ENCODE measurements at places on chromosomes 4 and X. TPM values are rescaled to one million over a fixed set of nuclear protein-coding genes. Genes with fewer than 3 reads are reported as not detected.

ATP1B4 gene
- total RNA-seq = not detected

ZNF157 gene
- total RNA-seq = 0.06 TPM

LIAS gene
- 18.1 TPM for total RNA-seq

DDX53 gene
- 1.7 TPM for total RNA-seq

SYTL5 gene
- 0.29 TPM for total RNA-seq

PDCL2 gene
- total RNA-seq = not detected

MAGEA4 gene
- not detected for total RNA-seq

C4orf36 gene
- 0.40 TPM for total RNA-seq

NLGN4X gene
- not detected for total RNA-seq

NALF2 gene
- total RNA-seq = 0.51 TPM

HERC6 gene
- total RNA-seq = 3.4 TPM

SLC9B2 gene
- 5.0 TPM for total RNA-seq

MAGEA2 gene
- 7.7 TPM for total RNA-seq

CT45A5 gene
- total RNA-seq = 10.4 TPM

NUDT9 gene
- 20.3 TPM for total RNA-seq

ZNF182 gene
- 3.1 TPM for total RNA-seq

MGAT4D gene
- not detected for total RNA-seq

GABRB1 gene
- total RNA-seq = 3.3 TPM

PPID gene
- total RNA-seq = 50.3 TPM

KLHL4 gene
- 2.5 TPM for total RNA-seq

ARL9 gene
- 0.11 TPM for total RNA-seq

BGN gene
- 5.7 TPM for total RNA-seq

SLC38A5 gene
- total RNA-seq = 3.5 TPM

LINC00632 gene
- 0.17 TPM for total RNA-seq

CPZ gene
- 0.83 TPM for total RNA-seq

CDX4 gene
- total RNA-seq = not detected

USP17L13 gene
- total RNA-seq = not detected

TRIM2 gene
- 6.7 TPM for total RNA-seq

FAAH2 gene
- not detected for total RNA-seq

CCNB3 gene
- 0.40 TPM for total RNA-seq

SHROOM4 gene
- total RNA-seq = 0.92 TPM

GPM6B gene
- total RNA-seq = 0.68 TPM

ETNPPL gene
- total RNA-seq = 0.11 TPM

PNMA6A gene
- total RNA-seq = 1.6 TPM

ASMT gene
- total RNA-seq = not detected

DUX4 gene
- not detected for total RNA-seq

DKK2 gene
- total RNA-seq = 2.7 TPM

CDS1 gene
- total RNA-seq = 1.6 TPM

TMEM31 gene
- not detected for total RNA-seq

MRPS18C gene
- 35.0 TPM for total RNA-seq

RPS6KA6 gene
- total RNA-seq = 1.1 TPM

CYLC1 gene
- not detected for total RNA-seq

BEND4 gene
- total RNA-seq = 5.5 TPM

EDA gene
- 1.2 TPM for total RNA-seq

UNC5C gene
- total RNA-seq = not detected

ARHGAP10 gene
- total RNA-seq = 9.4 TPM

BTK gene
- total RNA-seq = 0.06 TPM

RAB33A gene
- not detected for total RNA-seq

SERTM2 gene
- total RNA-seq = not detected

DDIT4L gene
- not detected for total RNA-seq

CLDN34 gene
- not detected for total RNA-seq

DSPP gene
- not detected for total RNA-seq

GAGE12J gene
- not detected for total RNA-seq

Data from Daoy (cell line).